LoVo (cell line): ENCODE measurements at places on chromosomes 5 and 9.
A peak's percentile ranks its signal among the peaks of the same experiment; 100 is the strongest.

GRCh38 chr9:131635285-131635684 lies 90.0 kb downstream of the PRRT1B start:
- peak; percentile 82 for DNase-seq

- DNase-seq: no peak
These were observed 140.0 kb downstream of the SAXO1 start for GRCh38 chr9:18893046-18893445.

- no peak for DNase-seq
These were observed 203.4 kb downstream of the GADD45G start for GRCh38 chr9:89808076-89808755.

- DNase-seq: no peak
These were observed 68.1 kb downstream of the COL5A1 start for GRCh38 chr9:134709512-134710270.

GRCh38 chr5:80576383-80576782 lies 6.3 kb upstream of the ANKRD34B start:
- no peak for DNase-seq

GRCh38 chr5:169099801-169100734 lies 200.9 kb downstream of the SLIT3 start:
- no peak for DNase-seq
